Cardiac septum (tissue), 1 donor: ENCODE measurements at places on chromosomes 3 and 15.

- no peak for DNase-seq
Observed at GRCh38 chr15:93152360-93152759, 63.3 kb upstream of the RGMA start.

DNA sequence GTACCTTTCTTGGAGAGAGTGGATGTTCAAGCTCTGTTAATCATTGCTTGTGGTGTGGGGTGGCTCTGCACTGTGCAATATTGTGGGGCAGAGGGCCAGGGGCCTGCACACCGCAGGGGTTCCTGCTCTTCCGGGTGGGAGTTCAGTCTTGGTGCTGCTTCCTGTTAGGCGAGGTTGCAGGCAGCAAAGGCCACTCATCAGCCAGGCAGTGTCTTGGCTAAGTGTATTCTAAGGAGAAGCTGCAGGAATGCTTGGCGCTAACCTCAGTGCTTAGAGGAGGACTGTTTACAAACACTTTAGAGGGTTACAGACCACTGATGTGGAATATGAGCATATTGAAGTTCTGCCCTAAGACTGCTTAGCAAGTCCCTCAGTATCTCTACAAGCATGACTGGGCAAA lies 81.7 kb downstream of the CEP63 start:
- no peak for DNase-seq

GRCh38 chr3:151398895-151399294 lies 14.3 kb upstream of the P2RY12 start:
- DNase-seq = no peak

DNA sequence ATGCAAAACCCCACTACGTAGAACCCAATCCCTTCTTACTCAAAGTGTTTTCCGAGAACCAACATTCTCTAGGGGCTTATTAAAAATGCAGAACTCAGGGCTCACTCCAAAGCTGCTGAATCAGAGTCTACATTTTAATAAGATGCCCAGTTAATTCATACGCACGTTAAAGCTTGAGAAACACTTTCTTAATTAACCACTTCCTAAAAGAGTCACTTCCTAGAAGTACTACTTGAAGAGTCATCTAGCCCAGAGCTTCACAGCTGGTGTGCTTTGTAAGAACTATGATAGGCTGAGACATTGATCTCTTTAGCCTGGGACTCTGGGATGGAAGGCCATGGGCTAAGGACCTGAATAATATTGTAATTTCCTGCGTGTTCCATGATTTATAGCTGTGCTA lies 9.0 kb downstream of the COL6A5 start:
- no peak for DNase-seq

GRCh38 chr15:42135351-42135750 lies 21.1 kb downstream of the PLA2G4F start:
- DNase-seq = no peak

DNA sequence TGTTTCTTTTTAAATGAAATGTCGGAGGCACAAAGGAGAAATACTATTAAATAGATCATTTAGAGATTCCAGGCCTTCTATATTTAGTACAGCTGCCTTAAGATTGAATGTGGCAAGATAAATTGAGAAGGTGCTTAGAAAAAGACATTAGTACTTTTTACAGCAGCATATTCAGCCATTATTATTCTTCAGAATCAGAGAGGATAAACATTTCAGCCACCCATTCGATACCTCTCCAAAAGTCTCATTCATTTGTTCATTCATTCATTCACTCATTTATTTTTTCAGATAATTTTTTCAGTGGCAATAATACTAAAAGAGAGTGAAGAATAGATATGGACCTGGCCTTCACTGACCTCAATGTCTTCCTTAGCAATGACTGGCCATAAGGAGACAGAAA lies 347.0 kb downstream of the GRM7 start:
- DNase-seq = no peak

DNA sequence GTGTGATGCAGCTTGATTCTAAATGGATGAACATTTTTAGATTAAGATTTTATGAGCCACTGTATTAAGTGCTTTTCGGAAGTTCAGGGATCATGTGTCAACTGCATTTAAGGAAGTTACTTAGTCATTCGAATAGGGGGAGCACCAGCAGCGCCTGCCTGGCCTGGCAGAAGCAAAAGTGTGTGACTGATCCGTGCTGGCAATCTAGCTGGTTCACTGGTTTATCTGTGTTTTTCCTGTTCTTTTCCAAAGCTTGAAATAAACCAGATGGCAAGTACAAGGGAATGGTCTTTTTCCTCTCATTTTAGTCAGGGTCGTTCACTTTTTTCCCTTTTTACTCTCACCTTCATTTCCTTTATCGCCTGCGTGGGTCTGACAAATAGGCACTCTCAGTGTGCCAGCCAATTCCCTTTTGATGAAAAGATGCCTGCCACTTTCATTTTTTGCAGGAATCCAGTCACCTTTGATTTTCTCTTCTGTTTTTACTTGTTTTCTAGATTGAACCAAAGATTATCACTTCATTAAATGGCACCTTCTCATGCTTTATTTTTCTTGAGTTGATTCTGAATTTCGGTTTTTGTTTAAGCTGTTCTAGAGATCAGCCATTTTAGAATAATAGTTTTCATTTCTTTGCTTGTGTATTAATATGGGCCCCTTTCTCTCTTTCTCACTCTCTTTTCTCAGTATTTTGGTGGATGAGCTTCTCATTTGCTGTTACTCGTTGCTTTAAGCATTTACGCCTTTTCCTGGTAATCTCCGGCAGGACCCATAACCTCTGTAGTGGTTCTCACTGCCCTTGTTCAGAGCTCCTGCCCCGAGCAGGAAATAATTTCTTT lies 2.8 kb downstream of the ABHD2 start:
- DNase-seq = peak; percentile 91

DNA sequence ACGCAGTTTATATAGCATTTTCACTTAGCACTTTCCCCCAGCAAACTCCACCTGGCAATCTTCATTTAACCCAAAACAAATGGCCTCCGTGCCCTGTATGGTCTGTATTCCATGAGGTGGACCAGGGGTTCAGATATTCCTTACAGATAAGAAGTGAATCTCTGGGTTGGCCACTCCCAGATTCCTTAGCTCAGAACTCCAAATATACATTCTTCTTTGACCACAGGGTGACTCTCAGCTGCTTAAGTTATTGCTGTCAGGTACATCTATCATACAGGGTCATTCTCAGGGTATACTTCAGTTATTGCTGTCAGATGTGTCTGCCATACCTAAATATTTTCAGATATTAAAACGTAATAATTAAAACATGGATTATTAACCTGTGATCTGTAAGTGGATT lies 229.8 kb downstream of the TBL1XR1 start:
- DNase-seq = no peak

GRCh38 chr3:10232137-10232536 lies 16.1 kb upstream of the TATDN2 start:
- DNase-seq = no peak

GRCh38 chr15:36313736-36314280 lies 265.6 kb upstream of the CDIN1 start:
- no peak for DNase-seq

DNA sequence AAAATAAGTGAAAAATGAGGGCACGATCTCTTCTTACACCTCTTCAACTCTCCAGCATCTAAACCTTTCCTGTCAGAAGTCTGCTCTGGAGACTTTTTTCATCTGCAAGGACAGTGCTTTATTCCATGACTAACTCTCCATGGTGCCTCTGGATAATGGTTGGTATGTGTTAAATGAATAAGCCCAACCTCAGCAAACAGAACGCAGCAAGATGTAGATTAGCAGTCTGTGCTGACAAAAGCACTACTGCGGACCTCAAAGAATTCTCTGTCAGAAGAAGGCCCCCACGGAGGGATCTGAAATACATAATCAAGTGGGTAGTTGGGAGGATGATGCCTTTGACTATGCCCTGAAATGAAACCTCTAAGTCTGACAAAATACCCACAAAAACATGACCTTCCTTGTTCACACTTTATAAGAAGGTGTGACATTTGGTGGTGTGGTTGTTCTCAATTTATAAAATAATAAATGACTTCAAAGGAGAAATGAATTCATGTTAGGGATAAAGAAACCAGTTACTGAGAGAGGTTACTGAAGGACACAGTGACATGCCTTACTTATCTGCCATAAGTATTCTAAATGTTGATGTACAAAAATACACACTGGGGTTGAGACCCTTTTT lies 43.2 kb upstream of the ADCY5 start:
- DNase-seq = no peak

DNA sequence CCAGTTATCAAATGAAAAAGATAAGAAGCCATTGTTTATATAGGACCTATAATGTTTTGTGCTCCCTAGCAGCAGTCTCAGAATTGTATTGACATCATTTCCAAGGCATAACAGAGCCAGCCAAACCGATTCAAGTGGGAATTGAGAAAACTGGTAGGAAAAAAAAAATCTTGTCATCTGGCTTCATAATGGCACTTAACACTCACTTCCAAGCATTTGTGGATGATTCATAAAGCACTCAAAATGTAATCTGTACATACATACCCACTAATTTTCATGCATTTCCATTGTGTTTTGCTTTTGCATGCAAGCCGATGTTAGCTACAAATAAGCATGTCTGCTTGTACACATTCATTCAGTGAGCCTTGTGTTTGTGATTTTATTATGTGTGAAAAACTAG lies 18.6 kb upstream of the TRPC1 start:
- DNase-seq = no peak

GRCh38 chr3:122519693-122520092 lies 5.0 kb upstream of the KPNA1 start:
- no peak for DNase-seq

DNA sequence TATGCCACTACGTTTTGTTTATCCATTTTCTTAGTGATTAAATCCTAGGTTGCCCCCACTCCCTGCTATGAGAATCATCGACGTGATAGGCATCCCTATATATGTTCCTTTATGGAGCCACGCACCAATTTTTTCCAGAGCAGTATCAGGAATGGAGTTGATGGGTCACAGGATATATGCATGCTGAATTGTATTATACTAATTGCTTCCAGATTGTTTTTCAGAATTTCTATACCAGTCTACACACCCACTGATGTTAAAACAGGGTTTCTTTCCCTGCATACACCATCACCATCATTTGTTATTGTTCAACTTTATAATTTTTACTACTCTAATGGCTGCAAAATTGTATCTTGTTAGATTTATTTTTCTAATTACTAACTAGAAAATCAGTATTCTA lies 100.1 kb upstream of the MRPS22 start:
- DNase-seq = no peak

- DNase-seq = no peak
Observed at GRCh38 chr3:45496555-45496954, 98.0 kb upstream of the LIMD1 start.

DNA sequence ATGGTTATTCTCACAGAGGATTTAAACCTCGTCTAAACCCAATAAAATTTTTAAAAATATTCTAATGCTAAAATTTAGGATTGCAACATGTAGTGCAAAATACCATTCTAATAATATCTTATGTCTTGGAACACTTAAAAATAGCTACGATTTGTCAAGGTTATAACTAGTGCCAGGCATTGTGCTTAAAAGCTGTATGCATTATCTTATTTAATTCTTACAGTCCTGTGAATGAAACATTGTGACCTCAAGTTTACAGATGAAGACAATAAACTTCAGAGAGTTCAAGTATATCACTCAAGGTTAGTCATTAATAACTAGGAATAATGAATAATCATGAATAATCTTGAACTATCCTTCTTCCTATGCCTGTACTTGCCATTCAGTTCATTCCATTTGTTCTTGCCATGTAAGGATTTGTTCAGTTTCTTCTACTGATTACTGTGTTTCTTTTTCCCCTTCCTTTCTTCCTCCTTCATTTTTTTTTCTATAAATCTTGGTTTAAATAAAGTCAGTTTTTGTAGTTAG lies 897.6 kb upstream of the NR2F2 start:
- no peak for DNase-seq

- DNase-seq = no peak
Observed at GRCh38 chr15:100255644-100256043, 86.1 kb downstream of the ADAMTS17 start.

GRCh38 chr3:101685870-101686307 lies 629 bp downstream of the RPL24 start:
- DNase-seq = no peak

DNA sequence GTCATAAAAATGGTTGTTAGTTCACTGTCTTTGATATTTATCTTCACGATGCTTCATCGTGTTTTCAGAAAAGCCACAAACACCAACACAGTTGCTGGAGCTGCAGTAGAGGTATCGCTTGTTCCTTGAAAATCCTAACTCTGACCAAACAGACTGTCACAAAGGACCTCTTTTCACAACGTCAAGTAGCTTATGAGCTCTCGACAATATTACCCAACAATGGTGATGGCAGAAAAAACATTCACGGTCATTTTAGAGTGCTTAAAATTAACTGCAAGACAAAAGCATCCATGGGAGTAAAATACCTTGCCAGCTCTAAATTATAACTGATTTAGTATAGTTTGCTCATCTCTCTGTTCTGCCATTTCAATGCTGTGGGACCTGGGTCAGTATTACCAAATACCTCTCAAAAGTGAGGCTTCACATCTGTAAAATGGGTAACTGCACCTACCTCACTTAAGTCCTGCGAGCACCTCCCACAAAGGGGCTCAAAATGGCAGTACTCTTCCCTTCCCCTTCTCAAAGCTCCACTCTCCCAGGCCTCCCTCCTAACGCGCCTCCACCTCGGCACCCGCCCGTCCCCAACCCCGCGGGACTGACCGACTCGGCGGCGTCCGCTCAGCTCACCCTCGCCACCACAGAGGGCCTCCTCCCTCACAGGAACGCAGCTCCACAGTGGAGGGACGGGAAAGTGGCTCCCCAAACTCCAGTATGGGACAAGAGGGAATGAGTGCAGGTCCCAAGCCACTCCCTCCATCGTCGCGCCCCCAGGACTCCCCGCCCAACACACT lies 546 bp downstream of the TRIM59 start:
- no peak for DNase-seq

GRCh38 chr3:15815696-15816095 lies 17.9 kb upstream of the ANKRD28 start:
- DNase-seq = no peak

- no peak for DNase-seq
Observed at GRCh38 chr3:150116196-150116595, 145.5 kb upstream of the PFN2 start.
